ENCODE measurements at places on chromosomes 12 and 14.

DNA sequence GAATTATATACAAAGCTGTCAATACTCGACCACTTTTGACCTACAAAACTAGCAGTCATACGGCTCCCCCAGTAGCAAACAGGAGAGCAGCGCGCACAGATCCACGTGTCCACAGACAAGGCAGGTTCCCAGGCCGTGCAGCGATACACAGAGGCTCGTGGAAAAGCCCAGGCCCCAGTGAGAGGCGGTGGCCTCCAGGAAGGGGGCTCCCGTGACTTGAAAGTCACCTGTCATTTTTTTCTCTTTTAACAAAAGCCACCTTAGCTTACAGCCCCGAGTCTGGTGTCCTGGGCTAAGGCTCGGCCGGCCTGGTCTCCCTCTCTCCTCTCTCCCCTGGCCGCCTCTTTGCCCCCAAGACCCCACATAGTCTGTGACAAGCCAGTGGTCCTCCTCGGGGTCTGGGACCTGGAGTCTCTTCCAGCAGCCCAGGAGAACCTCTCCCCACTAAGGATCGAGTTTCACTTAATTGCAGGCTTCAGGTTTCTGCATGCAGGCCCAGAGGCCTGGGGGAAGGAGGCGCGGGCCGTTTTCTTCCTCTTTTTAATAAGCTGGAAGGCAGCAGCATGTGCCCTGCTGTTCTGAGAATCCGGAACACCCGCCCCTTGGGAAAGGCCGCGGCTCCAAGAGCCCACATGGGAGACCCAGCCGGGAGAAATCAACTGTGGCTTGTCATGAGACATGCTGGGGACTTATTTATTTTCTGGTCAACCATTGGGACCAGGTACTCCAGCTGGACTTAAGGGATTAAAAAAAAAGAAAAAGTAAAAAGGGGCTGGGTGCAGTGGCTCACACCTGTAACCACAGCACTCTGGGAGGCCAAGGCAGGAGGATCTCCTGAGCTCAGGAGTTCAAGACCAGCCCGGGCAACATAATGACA lies 15.9 kb downstream of the NCOR2 start:
- DNase-seq: no peak

GRCh38 chr14:106831322-106831720 lies 1304.9 kb downstream of the TMEM121 start:
- DNase-seq: no peak

GRCh38 chr12:124673801-124674617 lies 106.6 kb upstream of the NCOR2 start:
- peak; percentile 94 for DNase-seq

DNA sequence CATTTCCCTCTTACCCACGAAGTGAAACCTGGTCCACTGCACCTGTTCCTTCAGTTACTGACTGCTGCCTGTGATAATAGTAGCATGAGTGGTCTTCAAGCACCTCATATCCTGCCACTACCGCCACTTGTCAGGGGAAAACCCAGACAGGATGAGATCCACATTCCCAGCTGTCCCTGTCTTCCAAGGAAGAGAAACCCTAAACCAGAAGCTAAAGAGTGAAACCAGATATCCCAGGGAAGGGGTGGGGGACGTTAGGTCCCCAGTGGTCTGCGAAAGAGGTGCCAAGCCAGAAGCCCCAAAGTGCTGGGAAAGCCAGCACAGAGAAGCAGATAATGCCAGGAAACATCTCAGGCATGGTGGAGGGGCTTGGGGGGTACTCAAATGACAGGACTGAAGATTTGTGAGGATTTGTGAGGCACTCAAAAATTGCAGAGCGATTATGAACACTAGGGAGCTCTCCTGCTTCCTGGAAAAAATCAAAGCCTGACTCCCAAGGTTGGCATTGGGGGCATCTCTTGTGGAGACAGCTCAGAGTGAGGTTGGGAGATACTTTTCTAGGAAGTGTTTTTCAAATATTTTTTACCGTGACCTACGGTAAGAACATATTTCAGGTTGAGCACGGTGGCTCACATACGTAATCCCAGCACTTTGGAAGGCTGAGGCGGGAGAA lies 77.9 kb downstream of the TMEM30B start:
- DNase-seq: no peak

DNA sequence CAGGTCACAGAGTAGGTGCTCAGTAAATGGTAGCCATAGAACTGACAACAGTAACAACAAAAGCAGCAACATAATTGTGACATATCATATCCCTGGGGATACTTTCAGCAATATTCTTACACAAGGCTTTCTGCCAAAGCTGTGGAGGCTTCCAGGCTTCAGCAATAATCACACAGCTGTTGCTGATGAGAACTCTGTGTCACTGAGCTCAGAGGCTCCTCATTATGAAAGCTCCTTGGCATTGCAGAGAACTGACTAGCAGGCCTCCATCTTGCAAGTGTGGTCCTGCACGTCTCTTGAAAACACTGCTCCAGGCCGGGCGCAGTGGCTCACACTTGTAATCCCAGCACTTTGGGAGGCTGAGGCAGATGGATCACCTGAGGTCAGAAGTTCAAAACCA lies 97.3 kb upstream of the BTG1 start:
- peak; percentile 18 for DNase-seq

DNA sequence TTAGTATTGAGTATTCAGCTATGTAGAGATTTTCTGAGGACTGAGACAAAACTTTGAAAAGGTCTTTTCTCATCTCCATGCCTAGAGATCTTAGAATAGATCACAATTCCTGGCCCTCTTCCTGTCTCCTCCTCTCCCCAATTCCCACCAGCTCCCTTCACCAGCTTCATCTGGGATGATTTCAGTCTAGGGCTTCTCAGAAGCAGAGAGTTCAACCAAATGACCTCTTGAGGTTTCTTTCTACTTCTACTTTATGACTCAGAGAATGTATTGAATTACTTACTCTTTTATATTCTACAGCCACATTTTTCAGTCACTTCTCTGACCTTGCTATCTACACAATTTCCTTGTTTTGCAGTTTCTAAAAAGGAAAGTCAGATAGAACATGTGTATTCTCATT lies 19.4 kb upstream of the SNX6 start:
- no peak for DNase-seq

- DNase-seq: no peak
Measured at GRCh38 chr14:105141026-105141425, 27.6 kb downstream of the JAG2 start.

DNA sequence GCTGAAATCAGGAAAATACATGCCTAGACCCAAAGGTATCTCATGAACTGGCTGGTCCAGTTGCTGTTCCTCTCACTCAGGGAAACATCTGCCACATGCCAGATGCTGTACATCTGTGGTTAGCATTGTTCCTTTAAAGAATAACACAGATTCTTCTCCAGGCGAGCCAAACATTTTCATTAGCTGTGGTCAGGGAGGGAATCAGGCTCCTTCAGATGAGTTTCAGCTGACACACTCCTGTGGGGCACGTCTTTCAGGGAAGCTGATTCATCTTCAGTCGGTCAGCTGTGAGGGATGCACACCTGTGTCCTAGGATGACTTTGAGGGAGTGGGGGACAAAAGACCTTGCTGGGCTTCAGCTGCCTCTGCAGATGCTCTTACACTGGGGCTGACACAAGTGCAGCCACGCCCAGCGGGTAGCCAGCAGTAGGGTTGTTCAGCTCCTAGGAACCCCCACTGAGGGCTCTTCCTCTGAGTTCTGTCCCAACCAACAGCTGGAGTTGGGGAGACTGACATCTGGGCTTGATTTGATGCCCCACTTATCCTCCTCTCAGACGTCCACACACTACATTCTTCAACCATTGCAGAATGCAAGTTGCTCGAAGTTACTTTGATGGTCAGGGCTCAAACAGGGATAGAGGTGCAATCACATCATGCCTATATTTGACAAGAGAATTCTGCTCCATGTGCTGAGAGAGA lies 155.0 kb downstream of the NUAK1 start:
- DNase-seq: no peak

DNA sequence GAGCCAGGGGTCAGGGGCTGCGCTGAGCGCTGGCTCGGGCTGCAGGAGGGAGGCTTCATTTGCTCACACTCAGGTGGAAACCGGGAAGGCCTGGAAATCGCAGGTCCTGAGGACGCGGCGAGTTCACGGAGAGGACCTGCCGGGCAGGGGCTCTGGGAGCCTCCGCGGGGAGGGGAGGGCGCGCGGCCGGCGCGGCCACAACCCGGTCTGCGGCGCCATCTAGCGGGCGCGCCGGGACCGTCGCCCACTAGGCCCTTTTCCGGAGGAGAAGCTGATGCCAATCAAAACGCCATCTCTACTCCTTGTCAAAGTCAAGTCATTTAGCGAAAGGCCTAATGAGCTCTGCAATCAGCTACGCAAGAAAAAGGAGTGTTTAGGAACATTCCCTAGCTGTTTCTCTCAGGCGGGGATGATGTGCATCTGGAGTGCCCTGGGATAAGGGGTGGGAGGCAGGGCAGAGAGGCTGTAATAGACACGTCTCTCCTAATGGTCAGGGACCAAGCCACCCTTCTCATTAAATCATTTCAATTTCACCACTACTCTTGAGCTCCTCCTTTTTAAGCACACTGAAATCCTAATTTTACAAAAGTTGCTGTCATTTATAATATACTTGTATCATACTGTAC lies 885.8 kb upstream of the TMEM132C start:
- peak; percentile 0 for DNase-seq

GRCh38 chr12:96205908-96206307 lies 11.7 kb downstream of the ELK3 start:
- no peak for DNase-seq

DNA sequence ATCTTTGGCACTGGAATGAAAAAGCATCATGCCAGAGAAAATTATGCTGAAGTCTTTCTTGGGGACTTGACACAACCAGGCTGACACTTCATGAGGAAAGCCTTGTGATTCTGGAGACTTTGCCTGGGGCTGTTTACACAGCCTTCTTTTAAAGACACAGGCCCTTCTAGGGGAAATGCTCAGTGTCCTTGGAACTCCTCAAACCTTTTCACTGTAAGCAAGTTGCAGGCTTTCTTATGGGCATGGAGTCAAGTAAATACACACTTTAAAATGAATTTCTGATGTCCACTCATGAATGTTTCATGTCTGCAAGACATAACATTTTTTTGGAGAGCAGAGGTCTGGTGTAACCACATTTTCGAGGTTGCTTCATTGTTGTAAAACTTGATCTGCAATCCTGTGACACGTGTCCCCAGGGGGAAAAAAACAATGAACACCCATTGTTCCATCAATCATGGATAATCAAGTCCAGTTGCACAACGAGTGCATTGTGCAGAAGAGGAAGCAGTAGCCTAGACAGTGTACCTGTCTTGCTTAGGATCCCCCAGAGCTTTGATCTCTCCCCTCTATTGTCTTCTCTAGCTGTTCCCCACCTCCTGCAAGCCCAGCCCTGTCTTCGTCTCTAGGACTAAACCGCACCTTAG lies 155.1 kb upstream of the PRICKLE1 start:
- no peak for DNase-seq

- no peak for DNase-seq
Measured at GRCh38 chr12:100716945-100717732, 77.4 kb upstream of the ANO4 start.

DNA sequence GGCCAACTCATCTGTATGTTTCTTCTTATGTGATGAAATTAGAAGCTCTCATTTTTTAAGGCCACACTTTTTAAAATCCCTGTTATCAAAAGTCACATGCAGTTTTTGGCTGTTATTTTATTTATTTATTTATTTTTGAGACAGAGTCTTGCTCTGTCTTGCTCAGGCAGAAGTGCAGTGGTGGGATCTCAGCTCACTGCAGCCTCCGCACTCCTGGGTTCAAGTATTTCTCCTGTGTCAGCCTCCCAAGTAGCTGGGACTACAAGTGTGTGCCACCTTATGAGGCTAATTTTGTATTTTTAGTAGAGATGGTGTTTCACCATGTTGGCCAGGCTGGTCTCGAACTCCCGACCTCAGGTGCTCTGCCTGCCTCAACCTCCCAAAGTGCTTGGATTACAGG lies 1434.5 kb downstream of the LRFN5 start:
- DNase-seq: no peak

GRCh38 chr12:89101440-89101839 lies 250.9 kb downstream of the DUSP6 start:
- DNase-seq: no peak

DNA sequence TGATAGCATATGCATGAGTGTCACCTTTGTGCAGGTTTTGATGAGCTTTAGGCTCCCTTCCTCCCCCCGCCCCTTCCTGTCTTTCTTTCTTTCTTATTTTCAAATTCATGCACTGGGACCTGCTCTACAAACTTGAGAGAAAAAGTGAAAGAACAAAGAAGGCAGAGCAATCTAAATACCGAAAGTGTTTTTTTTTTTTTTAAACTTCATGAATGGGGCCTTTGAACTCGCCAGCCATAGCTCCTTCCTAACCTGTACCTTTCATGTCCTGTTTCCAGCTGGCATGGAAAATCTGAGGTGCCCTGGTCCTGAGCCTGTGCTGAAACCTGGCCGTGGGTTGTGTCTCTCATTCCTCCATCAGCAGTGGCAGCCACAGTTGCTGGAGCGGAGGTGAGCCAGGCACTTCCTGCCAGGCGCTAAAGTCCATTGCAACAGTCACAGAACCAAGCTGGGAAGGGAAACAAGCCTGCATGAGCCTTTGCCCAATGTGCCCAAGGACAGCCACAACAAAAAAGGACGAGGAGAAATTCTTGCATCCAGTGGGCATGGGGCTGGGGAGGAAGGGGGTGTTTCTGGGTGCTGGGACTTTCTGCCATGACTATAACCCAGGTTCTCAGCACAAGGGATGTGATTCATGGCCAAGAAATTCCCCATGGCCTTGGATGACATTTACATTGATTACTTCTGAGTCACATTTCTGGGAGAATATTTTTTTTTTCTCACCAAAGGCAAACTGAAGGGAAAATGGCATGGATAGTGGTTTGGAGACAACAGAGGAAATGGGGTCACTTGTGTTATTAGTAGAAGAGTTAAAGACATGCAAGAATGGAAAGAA lies 102.7 kb downstream of the TMEM30B start:
- no peak for DNase-seq

- DNase-seq: peak; percentile 53
Measured at GRCh38 chr14:75279153-75279762, 630 bp downstream of the FOS start.

Data from NCI-H1694 treated with DMSO at 0.1 percent for 48 hours (cell line).